ENCODE measurements at places on chromosomes 5 and 9.

GRCh38 chr9:82783045-82783444, 279.9 kb downstream of the RASEF start:
- DNase-seq: no peak

- no peak for DNase-seq
These were observed 75.5 kb upstream of the CDK20 start for GRCh38 chr9:88049677-88050307.

- no peak for DNase-seq
These were observed 127.5 kb downstream of the RFK start for GRCh38 chr9:76266649-76267283.

GRCh38 chr5:172490514-172491461, 36.5 kb upstream of the SH3PXD2B start:
- no peak for DNase-seq

DNA sequence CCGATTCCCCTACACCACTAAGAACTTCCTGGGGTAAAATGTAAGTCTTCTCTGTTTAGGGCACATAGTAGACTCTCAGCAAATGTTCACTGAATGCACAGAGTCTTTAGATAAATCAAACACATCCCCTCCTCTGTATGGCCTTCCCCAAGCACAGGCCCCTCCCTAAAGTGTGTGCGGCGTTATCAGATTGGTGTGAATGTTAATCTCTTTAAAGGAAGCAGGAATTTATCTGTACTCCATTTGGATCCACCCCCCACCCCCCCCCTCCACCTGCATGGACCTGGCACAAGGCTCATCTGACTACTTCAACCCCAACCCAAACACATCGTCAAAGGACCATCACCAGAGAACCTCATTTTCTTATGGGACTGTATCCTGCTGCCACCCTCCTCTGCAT, 6.3 kb downstream of the PCDH1 start:
- DNase-seq: no peak

GRCh38 chr9:21969011-21969940, 24.9 kb downstream of the CDKN2A start:
- no peak for DNase-seq

GRCh38 chr5:181245427-181246275, 1.9 kb upstream of the RACK1 start:
- no peak for DNase-seq

- DNase-seq: no peak
These were observed 20.4 kb upstream of the ZNF354B start for GRCh38 chr5:178839319-178839704.

- DNase-seq: no peak
These were observed 603.6 kb downstream of the IRX1 start for GRCh38 chr5:4199049-4199841.

- DNase-seq: no peak
These were observed 2.7 kb downstream of the TTLL11 start for GRCh38 chr9:122090287-122090883.

GRCh38 chr9:110427497-110428104, 89.9 kb upstream of the TXNDC8 start:
- DNase-seq: peak; percentile 8

- DNase-seq: peak; percentile 46
These were observed 4.5 kb downstream of the SLC36A1 start for GRCh38 chr5:151451626-151452520.

DNA sequence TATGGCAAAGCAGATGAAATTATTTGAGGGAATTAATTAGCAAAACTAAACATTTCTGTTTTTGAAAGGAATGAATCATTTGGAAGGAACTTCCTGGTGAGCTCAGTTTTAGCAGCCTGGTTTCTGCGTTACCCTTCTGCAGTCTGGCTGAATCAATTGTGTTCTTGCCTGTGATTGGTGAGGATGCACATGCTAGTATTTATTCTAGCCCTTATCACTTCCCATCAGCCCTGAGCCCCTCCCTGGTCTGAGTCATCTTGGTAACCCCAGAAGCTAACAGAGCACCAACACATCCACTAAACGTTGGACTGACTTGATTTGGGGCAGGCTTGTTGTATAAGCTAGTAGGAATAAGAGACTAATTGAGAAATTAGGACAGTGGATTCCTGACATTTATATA, 6.6 kb downstream of the TJP2 start:
- DNase-seq: no peak
